ENCODE measurements at places on chromosomes 4 and X.

GRCh38 chr4:99710020-99710419 lies 52.4 kb upstream of the C4orf54 start:
- DNase-seq, result no peak

GRCh38 chr4:132540268-132540667 lies 608.8 kb upstream of the PCDH10 start:
- DNase-seq, result no peak

DNA sequence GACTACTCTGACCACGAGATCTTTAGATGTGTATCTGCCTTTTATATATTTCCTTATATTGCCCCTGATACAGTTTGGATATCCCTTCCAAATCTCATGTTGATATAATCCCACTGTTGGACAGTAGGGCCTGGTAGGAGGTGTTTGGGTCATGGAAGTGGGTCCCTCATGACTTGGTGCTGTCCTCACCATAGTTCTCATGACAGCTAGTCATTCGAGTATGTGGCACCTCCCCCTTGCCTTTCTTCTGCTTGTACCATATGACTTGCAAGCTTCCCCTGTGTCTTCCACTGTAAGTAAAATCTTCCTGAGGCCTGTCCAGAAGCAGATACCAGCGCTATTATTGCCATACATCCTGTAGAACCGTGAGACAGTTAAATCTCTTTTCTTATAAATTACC lies 145.3 kb downstream of the ZNF518B start:
- DNase-seq, result no peak

DNA sequence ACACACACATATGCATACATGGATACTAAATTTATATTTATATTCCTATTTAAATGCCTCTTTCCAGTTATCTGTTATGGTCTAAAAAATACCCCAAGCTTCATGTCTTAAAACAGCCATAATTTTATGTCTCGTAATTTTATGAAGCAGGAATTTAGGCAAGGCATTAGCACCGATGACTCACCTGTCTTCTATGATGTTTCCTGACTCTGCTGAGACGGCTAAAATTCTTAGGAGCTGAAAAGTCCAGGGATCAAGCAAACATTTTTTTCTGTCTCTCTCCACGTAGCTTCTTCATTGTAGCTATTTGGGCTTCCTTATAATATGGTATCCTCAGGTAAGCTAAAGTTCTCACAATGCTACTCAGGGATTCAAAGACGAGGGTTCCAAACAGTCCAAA lies 930.3 kb downstream of the STIM2 start:
- DNase-seq, result no peak

GRCh38 chr4:79381161-79381560 lies 26.9 kb downstream of the GK2 start:
- no peak for DNase-seq

DNA sequence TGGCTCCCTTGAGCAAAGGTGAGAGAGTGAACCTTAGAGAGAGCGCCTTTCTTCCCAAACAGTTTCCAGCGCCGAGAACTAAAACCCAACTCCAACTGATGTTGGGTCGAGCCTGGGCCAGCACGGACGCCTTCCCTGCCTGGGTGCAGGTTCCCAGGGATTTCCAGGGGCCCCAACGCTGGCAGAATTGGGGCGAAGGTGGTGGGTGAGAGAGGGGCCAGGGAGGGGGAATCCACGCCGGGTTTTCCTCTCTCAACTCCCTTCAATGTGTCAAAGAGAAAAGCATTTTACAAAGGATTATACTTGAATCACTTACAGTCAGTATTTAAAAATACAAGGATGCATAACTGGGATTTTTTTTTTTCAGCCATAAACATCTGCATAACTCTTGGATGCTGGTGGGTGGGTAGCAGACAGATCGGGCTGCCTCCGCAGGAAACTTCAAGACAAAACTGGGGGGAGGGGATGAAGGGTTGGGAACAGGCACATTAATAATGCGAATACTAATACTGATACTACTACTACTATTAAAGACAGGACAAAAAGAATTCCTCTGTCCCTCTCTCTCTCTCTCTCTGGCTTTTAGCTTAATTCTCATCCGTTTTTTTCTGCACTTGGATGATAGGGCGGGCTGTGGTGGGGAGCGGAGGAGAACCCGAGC lies 1.3 kb upstream of the ARX start:
- DNase-seq, result no peak

DNA sequence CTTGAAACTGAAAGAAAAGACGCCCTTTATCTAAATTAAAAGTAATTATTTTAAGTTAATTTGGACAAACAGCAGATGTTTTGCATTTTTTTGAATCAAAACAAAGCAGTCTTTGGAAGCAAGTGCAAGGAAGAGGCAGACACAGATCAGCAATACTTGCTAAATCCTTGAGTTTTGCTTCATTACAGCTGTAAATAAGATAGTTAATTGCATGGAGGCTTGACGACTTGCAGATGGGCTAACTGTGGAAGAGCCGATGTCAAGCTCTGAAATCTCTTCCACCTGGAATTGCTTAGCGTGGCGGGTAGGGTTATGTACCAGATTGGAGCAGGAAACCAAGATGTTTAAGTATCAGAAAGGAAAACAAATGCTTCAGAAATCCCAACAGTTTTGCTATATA lies 148.8 kb downstream of the POLA1 start:
- DNase-seq, result no peak

DNA sequence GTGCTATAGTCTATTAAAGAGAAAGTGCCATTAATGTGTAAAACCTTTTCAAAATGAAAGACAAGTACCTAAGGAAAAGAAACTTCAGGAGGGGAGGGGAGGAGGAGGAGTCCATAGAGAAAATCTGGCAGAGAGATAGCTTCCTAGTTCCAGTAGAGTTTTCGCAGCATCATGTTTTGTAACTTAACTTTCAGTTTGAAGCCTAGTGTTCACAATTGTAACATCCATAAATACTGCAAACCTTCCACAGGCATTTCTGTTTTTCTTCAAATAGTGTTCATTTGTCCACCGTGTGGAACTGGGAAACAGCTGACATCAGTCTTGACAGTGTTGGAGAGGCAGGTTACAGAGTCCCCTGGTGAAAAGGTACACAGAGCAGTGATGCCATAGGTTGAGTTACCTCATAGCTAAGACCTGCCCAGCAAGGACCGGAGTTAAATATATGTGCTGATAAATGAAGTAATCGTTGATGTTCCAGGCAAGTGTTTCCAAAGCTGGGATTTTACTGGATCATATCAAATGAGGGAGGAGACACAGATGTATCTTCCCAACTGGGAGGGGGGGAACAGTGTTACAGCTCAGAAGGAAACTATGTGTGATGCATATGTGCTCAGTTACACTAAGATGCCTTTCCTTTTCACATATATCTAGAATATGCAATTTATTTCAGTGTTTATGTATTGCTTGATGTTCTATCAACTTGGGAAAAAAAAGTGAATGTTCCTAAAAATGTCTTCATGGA lies 369.5 kb upstream of the FAM241A start:
- DNase-seq, result no peak

GRCh38 chr4:106627051-106627450 lies 258.5 kb upstream of the GIMD1 start:
- DNase-seq, result no peak

- DNase-seq, result no peak
Observed at GRCh38 chr4:76856243-76857073, 41.5 kb downstream of the SOWAHB start.

DNA sequence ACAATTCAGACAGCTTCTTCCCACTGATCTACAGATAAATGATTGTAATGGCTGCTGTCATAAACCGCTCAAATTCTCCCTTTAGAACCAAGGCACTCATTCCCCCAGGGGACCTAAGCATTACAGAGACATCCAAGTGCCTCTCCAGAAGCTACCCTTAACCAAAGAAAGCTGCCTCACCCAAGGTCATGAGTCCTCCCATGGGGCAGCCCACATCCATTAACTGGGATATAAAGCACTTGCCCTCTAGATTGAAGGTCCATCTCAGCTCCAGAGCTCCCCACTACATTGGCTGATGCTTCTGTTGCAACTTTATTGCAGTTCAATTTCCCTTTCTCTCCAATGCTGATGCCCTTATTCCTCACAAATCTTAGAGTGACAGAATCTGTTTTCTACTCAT lies 40.5 kb upstream of the DCAF8L2 start:
- no peak for DNase-seq

GRCh38 chr4:94284889-94285288 lies 57.7 kb downstream of the HPGDS start:
- DNase-seq, result no peak

DNA sequence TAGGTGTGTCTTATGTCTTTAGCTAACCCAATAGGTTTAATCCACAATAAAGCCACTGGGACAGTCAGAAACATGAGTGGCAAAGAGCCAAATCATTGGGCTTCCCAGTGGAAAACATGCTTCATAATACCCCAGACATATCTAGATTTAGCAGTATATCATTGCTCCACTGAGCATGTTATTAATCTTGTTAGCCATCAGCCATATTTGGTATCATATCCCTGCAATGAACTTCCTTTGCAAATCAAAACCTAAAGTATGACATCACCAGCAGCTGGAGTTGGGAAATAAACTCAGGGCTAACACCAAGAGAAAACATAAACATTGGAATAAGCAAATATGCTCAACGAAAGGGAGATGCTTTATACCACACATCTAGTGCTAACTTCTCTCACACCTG lies 280.8 kb upstream of the NOCT start:
- DNase-seq, result no peak

DNA sequence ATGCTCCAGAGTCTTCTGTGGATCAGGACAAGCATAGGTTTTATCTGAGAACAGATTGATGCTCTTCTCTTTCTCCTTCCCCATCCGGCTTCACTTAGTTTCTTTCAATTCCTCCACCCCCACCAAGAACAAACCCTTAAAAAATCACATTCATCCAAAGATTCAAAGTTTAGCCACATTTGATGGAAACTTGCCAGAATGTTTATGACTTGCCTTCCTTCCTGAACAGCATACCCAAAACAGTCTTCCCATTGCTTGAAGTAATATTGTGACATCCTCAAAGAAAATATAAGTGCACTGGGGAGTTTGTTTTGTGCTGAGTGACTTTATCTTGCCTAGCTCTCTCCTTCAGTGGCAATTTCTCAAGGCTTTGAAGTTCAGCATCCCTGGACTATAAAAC lies 83.0 kb downstream of the MAGEB17 start:
- DNase-seq, result no peak

- no peak for DNase-seq
Observed at GRCh38 chr4:140158365-140159030, 4.5 kb upstream of the MAML3 start.

DNA sequence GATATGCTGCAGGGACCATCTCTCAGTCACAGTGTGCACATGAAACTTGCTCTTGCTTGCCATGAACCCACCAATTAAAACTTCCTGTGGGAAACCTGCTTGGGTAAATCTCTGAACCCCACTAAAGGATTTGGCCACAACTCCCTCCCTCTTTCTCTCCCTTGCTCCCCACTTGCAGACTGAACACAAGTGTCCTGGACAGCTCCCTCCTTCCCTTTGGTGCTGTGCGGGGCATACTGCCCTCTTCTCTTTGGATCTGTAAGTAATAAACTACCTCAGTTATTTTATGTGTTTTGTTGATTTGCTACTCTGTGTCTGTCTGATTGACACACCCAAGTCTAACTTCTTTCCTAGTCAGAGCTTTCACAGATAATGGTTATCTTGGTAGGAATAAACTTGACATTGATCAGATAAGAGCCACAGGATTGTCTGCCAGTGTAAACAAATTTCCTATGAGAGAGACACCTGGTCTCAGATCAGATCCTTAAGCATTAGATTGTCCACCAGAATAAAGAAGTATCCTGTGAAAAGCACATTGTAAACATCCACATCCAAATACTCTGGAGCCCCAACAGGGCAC lies 41.8 kb downstream of the SULT1E1 start:
- no peak for DNase-seq

- no peak for DNase-seq
Observed at GRCh38 chr4:33078145-33078544, 2358.0 kb downstream of the PCDH7 start.

DNA sequence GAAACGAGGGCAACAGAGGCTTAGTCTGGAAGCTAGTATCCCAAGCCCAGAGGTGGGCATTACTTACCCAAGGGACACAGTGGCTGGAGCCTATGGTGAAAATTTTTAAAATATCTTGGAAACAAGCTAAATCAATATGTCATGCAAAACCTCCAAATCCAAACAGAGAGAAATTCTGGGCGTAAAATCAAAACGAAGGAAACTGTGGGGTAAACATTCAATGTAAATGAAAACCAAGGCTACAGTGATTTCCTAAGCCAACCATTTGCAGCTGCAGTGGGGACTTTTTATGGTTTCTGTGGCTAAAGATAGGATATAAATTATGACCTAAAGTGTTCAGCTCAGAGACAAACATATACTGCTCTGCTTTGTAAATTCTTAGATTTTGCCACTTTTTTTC lies 507.7 kb upstream of the DIAPH2 start:
- no peak for DNase-seq

GRCh38 chr4:15054541-15054940 lies 52.3 kb downstream of the CPEB2 start:
- no peak for DNase-seq

DNA sequence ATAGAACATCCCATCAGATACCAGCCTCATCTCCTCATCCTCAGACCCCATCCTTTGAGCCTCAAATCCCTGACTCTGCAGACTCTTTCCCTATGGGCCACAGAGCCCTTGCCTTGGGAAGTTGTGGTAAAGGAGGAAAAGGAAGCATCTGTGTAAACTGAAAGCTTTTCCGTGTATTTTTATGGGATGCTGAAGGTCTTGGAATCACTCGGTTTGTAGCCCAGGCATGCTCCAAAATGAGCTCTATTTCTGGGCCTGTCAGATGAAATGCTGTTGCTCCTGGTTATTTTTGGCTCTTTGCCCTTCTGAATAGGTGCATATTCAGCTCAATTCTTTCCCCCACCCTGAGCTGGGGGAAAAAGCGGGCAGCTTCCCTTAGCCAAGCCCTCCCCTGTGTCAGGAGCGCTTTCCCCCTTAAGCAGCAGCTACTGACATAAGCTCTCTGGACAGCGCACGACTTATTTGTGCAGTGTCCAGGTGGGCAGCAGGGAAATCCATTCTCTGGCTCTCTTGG lies 5.0 kb upstream of the SEL1L3 start:
- no peak for DNase-seq

- no peak for DNase-seq
Observed at GRCh38 chr4:73406548-73406875, 2.4 kb downstream of the ALB start.

GRCh38 chr4:137414802-137415201 lies 117.5 kb downstream of the PCDH18 start:
- DNase-seq, result no peak

DNA sequence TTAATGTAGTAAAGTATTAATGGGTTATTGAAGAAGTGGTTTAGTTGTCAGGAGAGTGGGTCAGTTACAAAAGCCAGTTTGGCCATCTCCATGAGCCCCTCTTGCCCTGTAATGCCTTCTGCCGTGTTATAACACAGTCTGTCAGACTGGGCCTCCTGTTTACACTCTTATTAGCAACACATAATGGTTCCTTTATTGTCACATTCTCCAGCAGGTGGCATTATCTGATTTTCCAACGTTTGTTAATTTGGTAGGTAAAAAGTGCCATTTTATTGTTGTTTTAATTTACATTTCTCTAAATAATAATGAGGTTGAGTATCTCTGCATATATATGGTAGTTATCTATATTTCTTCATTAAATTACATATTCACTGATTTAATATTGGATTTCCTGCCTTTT lies 560.8 kb downstream of the FGF13 start:
- no peak for DNase-seq

All from SW 1271 (cell line).